Activated CD8-positive, alpha-beta memory T cell treated with anti-CD3 and anti-CD28 coated beads for 1 hour (primary cell): ENCODE measurements at places on chromosomes 13 and 19.
A peak's percentile ranks its signal among the peaks of the same experiment; 100 is the strongest.

DNA sequence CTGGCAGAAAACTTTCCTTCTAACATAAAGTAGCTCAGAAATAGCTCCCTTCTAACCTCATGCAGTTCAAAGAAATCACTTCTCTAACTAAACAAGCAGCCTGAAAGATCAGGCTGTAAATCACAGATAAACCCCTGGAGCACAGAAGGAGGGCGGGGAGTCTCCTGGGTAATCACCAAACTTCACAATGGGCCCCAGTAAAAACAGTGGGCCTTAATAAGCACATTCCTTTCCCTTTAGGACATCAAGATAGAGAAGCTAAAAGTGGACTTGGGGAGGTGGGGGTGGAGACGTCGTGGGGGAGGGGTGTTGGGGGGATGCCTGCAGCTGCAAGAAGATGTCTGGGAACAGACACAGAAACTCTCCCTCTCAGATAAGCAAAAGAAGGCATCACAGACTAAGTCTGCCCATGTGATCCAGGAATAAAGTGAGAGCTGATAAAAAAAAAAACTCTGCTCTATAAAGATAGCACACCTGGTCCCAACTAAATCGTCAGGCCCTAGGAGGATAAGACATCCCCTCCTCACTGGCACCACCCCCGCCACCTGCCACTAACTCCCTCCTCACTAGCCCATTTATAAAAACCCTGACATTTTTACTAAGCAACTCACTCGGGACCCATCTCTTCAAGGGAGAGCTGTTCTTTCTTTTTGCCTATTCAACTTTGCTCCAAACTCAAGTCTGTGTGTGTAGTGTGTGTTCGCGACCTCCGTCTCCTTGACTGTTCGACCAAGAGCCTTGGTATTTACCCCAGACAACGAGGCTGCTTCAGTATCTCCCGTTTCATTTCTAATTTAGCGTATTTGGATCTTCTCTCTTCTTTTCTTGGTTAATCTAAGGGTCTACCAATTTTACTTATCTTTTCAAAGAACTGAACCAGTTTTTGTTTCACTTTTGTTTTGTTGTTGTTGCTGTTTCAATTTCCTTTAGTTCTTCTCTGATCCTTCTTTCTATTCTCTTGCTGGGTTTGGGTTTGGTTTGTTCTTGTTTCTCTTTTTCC is 31.7 kb downstream of the DNAJC15 start:
- no peak for DNase-seq

GRCh38 chr13:24272452-24273161 is 36.8 kb upstream of the C1QTNF9 start:
- DNase-seq: no peak

GRCh38 chr13:68808456-68808855 is 1299.2 kb upstream of the ATXN8OS start:
- no peak for DNase-seq

DNA sequence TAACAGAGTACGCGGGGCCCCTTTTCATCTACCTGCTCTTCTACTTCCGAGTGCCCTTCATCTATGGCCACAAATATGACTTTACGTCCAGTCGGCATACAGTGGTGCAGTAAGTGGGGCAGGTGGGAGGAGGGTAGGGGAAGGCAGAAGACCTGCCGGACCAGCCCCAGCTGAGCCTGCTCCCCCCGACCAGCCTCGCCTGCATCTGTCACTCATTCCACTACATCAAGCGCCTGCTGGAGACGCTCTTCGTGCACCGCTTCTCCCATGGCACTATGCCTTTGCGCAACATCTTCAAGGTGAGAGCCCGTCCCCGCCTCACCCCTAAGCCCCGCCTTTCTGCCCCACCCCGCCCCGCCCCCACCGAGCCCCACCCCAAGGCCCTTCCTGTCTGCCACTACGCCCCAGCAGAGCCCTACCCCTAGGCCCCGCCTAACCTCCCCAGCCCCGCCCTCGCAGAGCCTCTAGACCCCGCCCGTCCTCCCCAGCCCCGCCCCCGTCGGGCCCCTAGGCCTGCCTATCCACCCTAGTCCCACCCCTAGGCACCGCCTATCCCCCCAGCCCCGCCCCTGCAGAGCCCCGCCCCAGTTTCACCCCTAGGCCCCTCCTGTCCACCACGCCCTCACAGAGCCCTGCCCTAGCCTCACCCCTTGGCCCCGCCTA is 7.7 kb downstream of the NDUFB7 start:
- DNase-seq: peak; percentile 18

GRCh38 chr13:97853550-97853949 is 99.9 kb upstream of the IPO5 start:
- no peak for DNase-seq

DNA sequence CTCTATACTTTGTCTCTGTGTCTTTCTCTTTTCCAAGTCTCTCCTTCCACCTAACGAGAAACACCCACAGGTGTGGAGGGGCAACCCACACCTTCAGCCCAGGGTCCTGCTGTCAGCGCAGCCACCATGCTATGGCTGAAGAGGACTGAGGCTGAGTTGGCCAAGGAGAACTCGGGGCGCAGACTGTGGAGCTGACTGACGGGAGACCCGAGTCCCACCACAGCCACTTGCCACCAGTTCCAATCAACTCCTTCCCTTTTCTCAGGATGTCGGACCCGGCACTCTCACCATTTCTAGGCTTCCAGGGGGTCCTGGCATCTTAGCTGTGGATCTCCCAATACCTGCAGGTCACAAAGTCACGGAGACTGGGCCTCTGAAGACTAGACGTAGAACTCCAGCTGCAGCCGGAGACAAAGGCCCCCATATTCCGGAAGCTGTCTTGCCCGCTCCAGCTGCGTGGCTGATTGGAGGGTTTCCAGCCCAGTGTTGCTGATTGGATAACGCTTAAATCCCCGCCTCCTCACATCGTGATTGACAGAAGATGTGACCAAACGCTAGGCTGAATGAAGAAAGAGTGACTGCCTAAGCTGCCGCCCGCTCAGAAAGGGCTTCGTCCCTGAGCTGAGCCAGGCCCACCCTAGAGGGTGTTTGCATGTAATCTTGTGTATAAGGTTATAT is 63.6 kb downstream of the ZNF429 start:
- peak; percentile 39 for DNase-seq

- DNase-seq: peak; percentile 75
These were observed 29.8 kb upstream of the GRTP1 start for GRCh38 chr13:113393563-113394338.

GRCh38 chr19:48405850-48406249 is 12.4 kb downstream of the GRIN2D start:
- no peak for DNase-seq

GRCh38 chr19:54069470-54069869 is 5.8 kb upstream of the VSTM1 start:
- DNase-seq: no peak

DNA sequence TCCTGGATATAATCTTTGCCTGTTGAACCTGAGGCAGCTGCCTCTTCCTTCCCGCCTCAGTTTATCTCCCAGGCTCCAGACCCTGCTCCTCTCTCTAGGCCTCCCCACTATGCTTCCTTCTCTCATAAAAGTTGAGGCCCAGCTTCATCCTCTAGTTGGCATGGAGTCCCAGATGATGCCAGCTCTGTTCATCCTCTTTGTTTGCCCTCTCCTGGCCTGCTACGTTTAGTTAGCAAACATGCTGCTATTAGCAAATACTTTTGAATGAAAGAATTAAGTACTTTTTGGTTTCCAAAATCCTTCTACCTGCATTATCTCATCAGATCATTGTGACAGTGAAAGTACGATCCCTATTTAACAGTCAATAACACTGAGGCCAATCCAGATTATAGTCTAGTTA is 472.5 kb downstream of the COG6 start:
- no peak for DNase-seq

GRCh38 chr13:66210677-66211076 is 1019.5 kb downstream of the PCDH9 start:
- DNase-seq: no peak

GRCh38 chr13:100131863-100132574 is 43.1 kb downstream of the PCCA start:
- no peak for DNase-seq

DNA sequence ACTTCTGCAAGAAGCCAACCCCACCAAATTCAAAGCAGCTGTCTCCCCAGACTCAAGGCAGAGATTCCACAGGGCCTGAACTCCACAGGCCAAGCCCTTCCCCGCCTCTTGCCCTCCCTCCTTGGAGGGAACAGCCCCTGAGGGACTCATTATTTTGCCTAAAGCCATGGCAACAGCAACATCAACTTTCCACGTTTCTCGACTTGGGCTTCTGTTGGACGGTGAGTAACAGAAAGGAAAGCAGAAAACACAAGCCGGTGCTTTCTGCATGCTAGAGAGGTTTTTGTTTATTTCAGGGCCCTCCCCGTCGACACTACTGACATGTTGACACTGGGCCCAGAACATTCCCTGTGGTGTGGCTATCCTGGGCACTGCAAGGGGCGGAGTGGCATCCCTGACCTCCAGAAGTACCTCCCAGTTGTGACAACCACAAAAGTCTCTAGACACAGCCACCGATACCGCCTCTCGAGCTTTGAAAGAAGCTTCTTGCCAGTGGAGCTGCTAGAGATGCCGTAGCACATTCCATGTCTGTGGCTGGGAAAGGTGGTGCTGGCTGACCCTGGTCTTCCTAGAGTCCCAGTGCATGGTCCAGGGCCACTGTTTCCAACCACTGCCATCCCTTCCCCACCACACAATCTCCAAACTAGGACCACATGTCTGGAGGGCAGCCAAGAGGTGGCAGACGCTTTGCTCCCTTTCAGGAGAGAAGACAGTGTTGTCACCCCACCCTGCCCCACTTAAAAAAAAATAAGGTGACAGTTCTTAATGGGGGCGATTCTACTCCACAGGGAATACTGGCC is 12.8 kb downstream of the CAPS start:
- no peak for DNase-seq

DNA sequence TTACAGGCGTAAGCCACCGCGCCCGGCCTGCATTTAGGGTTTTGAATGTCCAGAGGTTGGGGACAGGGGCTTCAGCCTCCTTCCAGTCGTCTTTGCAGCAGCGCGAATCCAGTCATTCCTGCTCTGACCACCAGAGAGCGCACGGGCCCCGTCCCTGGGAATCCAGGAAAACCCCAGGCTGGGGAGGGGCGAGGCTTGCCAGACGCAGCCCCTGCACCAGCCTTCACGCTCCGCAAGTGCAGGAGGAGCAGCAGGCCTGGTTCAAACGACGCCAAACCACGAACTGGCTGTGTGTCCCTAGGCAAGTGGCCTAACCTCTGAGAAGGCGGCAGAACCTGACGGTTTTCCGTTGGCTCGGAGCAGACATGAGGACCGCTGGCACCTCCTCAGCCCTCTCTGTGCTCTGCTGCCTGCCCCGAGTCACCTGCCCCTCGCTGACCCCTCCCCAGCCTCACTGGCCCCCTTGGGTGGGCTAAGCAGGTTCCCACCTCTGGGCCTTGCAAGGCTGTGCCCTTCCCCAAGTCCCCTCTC is 2.0 kb upstream of the RNF126 start:
- DNase-seq: peak; percentile 57

DNA sequence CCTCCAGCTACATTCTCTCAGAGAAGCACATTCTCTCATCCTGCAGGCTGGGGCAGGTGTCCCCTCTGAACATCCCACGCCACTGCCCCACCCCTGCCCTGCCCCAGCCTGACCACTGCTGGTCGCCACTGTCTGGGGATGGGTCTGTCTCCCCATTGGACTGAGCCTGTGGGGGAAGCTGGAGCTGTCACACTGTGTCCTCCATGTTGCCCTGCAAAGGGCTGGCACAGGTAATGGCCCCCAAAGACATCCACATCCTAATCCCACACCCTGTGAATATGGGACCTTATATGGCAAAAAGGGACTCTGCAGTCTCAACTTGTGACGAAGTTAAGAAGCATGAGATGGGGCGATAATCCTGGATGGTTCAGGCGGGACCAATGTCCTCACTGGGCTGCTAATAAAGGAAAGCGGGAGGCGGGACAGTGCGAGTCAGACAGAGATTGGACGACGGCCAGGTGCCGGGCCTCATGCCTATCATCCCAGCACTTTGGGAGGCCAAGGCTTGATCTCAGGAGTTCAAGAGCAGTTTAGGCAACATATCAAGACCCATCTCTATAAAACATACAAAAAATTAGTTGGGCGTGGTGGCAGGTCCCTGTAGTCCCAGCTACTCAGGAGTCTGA is 9.1 kb downstream of the AP2S1 start:
- no peak for DNase-seq

DNA sequence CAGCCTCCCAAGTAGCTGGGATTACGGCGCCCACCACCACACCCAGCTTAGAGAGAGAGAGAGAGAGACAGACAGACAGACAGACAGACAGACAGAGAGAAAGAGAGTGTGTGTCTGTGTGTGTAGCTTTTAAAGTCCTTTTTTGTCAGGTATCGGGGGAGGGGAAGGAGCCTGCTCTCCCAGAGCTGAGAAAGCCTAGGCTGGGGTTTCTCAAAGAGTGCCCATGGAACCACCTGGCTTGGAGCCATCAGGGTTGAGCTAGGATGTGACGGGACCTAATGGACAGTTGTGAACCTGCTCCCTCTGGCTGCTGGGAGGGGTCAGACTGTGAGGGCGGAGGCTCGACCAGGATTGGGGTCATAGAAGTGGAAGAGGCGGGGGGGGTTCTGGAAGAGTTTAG is 16.6 kb downstream of the RFX1 start:
- no peak for DNase-seq

DNA sequence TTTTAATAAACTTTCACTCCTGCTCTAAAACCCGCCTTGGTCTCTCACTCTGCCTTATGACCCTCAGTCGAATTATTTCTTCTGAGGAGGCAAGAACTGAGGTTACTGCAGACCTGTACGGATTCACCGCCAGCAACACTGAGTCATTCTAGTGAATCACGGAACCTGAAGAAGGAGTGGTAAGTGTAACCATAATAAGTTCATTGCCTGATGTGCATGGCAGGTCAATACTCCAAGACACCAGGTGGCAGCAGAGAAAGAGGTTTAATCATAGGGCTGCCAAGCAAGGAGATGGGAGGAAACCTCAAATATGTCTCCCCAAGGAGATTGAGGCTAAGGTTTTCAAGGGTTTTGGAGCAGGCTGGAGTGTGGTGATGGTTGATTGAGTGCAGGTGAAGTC is 204.3 kb upstream of the IPO5 start:
- no peak for DNase-seq

GRCh38 chr13:90485436-90485835 is 862.1 kb upstream of the MIR17HG start:
- DNase-seq: no peak

DNA sequence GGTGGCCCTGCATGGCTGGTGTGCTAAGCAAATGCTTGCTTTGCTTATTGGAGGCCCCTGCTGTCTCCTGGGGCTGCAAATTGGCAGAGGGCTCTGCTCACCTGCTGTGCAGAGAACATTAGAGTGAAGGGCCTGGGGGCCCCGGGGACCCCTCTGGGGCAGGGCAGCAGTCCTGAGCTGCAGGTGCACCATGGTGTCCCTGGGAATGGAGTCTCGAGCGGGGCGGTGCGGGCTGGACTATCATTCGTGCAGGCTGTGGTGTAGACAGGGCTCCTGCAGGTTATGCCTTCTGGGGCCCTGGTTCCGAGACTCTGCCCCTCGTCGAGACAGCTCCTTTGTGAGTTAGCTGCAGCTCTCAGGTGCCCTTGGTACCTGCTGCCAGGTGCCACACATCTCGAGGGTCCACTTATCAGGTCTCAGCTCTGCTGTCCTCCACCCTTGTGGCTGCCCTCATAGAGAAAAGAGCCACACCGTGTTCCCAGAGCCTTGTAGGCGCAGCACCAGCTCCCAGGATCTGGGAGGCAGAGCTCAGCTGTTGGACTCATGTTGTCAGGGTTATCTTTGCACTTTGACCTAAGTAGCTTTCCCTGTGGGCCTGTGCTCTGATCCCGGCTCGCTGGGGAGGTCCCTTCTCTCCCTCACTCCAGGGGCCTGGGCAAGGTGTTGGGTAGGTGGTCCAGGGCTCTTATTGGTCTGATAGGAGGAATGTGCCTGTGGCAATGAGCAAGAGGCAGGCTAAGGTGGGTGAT is 58.0 kb upstream of the ZNF536 start:
- DNase-seq: no peak

- DNase-seq: no peak
These were observed at the start of gene OR7D2 for GRCh38 chr19:9178901-9179300. TSS of gene OR7D2 (plus strand) at chr19:9178979. CDS start at chr19:9185782, 6,803 bp downstream.

GRCh38 chr13:114275304-114275703 is 6.1 kb upstream of the UPF3A start:
- DNase-seq: no peak
